T follicular helper cell (primary cell): ENCODE measurements at places on chromosomes 3 and 15.

DNA sequence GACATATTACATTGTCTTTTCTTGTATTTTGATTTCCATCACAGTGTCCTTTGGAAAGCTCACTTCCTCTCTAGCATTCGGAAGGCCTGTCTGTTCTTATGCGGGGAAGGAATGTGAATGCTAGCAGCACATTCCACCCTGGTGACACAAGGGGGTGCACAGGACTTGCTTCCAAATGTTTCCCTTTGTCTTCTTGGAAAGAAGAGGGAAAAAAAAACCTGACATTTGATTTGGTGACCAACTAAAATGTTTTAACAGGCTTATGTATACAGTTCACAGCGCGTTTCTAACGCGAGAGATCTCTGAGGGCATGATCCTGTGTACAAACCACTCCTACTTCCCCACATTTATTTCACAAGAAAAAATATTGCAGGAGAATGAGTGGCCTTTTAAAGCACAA is 107.6 kb upstream of the FXR1 start:
- DNase-seq: no peak

GRCh38 chr3:119781330-119782198 is at the start of gene NR1I2:
TSS of gene NR1I2 (plus strand) at chr3:119782101.
- no peak for DNase-seq

- DNase-seq: no peak
These were observed 45.9 kb downstream of the DAPK2 start for GRCh38 chr15:64000183-64000951.

GRCh38 chr15:83300826-83301225 is 16.4 kb upstream of the BNC1 start:
- DNase-seq: no peak

- DNase-seq: no peak
These were observed 410.6 kb downstream of the FOXP1 start for GRCh38 chr3:71172951-71173350.

GRCh38 chr3:72343078-72343477 is 505.2 kb downstream of the SHQ1 start:
- DNase-seq: no peak

- no peak for DNase-seq
These were observed 412.9 kb downstream of the WDR72 start for GRCh38 chr15:53346583-53346982.

DNA sequence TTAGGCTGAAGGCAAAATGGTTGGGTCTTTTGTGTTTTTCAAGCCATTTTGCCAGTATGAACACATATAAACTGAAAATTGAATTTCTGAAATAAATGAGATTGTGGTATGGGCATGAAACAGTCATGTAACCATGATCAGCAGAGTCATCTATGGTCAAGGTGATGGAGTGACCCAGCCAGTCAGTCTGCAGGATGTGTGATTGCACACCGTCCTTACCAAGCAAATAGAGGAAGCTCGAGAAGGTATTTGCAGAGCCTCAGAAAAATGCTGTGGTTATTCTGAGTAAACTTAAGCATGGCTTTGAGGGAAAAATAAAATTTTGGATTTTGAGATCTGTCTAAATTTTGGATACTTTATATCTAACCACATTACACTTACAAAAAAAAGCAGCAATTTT is 95.9 kb upstream of the RNF7 start:
- no peak for DNase-seq

GRCh38 chr15:98901434-98902072 is 106.0 kb downstream of the PGPEP1L start:
- no peak for DNase-seq

DNA sequence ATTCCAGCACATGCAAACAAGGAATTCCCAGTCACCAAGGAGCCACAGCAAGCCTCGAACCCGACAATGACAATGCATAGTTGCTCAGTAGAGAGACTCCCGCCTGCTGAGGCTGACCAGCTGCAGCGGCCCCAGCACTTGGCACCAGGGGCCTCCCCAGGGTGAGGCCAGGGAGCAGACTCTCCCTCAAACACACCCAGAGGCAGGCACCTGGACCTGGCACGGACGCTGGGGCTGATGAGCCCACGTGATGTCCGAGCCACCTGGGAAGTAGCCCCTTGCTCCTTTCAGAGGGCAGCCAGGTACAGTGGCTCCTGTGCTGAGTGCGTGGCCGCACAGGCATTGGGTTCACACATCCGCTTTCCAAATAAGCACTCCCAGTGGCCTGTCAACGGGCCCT is 315.9 kb upstream of the TGFBR2 start:
- no peak for DNase-seq

DNA sequence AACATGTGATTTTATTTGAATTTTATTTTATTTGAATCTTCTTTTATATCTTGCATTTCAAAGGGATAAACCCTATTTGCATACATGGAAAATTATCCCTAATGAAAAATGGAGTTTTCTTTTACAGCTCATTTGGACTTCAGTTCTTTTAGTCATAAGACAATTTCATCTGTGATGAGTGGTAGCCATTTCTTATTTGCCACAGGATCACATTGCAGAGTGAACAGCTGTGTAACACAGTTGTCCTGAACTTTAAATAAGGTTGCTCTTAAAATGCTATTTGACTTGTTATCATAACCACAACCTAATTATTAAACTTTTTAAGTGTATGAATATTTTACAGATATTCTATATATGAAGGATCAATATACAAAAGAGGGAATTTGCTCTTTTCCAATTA is 221.7 kb upstream of the ROPN1 start:
- DNase-seq: no peak
